Psoas muscle (tissue), 8 donors: ENCODE measurements at places on chromosomes 6 and 20. TPM values are rescaled to one million over a fixed set of nuclear protein-coding genes. Genes with fewer than 3 reads are reported as not detected.

- DNase-seq, result no peak
These were observed 184.8 kb downstream of the ZNF217 start for GRCh38 chr20:53408691-53409446.

Gene GTSF1L
- polyA plus RNA-seq, result not detected

DNA sequence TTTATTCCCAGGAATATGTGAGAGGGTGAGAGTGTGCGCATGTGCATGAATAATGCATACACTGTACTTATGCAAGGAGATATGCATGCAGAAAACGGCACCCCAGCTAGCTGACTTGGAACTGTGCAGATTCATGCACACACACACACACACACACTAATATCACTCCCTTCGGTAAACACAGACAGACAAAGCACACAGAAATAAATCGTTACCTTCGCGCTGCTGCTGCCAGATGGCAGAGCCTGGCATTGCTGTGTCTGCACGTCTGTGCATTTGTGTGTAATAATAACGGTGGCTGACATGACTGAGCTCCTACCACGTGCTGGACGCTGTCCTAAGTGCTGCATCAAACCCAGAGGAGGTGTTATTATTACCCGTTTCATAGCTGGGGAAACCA is 36.8 kb downstream of the PREX1 start:
- no peak for DNase-seq

Gene PROCR
- polyA plus RNA-seq, result 7.1 TPM

DNA sequence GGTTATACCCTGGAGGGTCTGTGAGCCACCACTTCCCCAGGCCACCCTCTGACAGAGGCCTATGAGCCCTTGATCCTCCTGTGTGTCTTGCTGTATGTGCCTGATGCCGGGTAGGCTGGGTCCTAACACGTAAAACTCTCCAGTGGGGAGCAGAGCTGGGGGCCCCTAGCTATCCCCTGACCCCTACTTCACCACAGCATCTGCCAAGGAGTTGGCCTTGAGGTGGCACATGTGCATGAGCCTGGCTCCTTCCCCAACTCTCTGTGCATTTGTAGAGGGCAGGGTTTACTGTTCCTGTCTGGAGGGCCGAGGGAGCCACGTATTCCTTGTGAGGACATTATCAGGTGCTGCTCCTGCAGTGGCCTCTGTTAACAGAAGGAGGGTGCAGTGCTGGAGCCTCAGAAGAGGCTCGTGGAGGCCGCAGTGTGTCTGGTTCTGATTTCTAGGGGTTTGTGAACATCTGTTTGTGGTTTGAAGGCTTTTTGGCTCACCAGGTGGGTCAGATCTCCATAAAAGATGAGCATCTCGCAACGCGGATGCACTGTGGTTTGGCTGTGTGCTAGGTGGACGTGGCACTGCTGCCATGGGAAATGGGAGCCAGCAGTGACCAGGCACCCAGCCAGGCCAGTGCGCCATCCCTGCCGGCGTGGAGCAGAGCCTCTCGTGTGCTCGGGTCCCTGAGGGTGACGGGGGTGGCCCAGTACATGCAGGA is 152.1 kb downstream of the DTNBP1 start:
- DNase-seq, result peak; percentile 60

DNA sequence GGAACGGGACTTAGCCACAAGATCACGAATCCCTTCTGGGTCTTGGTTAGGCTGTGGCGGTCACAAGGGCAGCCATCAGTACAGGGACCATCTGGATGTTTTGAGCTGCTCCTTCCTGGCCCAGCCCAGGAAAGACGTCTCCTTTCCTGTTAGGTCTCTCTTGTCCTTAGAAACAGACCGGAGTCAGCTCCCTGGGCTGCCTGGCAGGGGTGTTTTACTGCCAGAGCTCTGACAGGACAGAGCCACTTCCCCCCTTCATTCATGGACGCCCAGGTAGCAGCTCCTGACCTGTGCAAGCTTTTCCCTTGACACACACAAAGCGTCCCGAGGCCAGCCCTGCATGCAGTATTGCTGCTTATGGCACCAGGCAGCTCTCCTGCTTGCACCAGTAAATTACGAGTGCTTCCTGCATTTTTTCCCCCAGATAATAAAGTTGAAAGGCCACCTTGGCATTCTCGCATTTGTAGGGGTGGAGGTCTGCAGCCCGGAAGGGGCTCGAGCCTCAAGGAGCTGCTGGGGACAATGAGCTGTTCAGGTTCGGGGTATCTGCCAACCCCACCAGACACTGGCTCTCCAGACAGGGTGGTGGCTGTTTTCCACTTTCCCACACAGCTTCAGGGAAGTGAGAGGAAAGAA is 87.4 kb downstream of the NOL4L start:
- DNase-seq, result no peak

GRCh38 chr6:16921399-16922110 is 160.3 kb upstream of the ATXN1 start:
- DNase-seq, result no peak

DNA sequence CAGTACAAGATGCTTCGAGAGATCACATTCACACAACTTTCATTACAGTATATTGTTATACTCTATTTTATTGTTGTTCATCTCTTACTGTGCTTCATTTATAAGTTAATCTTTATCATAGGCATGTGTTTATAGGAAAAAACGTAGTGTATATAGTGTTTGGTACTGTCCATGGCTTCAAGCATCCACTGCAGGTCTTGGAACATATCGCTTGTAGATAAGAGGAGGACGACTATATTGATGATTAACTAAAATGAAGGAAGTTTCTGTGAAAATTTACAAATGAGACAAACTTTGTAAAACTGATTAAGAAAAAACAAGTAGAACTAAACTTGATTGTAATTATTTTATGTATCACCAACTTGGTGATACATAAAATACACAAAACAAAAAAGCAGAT is 98.5 kb downstream of the QKI start:
- no peak for DNase-seq

- no peak for DNase-seq
These were observed 5.3 kb upstream of the MOG start for GRCh38 chr6:29651413-29652197.

Gene PNPLA1
- not detected for polyA plus RNA-seq

- DNase-seq, result no peak
These were observed 8.3 kb upstream of the FOXC1 start for GRCh38 chr6:1601158-1602048.

Gene HINT3
- 24.0 TPM for polyA plus RNA-seq

DNA sequence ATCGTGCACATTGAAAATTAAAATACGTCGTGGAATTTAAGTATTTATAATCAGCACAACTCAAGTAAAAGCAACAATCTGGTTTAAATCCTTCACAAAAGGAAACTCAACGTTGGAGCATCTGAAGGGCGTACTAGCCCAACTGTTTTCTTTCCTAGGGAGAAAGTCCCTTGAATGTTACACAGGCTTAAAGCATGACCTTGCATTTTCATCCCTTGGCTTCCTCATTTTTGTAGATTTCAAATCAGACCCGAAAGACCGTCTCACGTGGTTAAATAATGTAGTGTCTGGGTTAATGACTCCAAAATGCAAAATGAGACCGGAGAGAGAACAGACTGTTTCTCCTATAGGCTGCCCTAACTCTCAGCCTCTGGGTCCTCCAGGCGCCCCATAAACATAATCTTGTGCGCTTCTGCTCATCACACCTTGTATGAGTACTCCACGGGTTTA is 249.2 kb upstream of the RREB1 start:
- DNase-seq, result no peak

Gene ABCF1
- polyA plus RNA-seq, result 119 TPM

- no peak for DNase-seq
These were observed 23.9 kb downstream of the RIPOR2 start for GRCh38 chr6:24911796-24912382.

- DNase-seq, result no peak
These were observed 462.9 kb downstream of the COL12A1 start for GRCh38 chr6:74742793-74743508.

GRCh38 chr20:31643522-31643921 is 5.8 kb downstream of the COX4I2 start:
- no peak for DNase-seq

Gene SCRT2
- polyA plus RNA-seq, result not detected

Gene PRL
- polyA plus RNA-seq, result not detected

Gene IBTK
- 29.3 TPM for polyA plus RNA-seq

DNA sequence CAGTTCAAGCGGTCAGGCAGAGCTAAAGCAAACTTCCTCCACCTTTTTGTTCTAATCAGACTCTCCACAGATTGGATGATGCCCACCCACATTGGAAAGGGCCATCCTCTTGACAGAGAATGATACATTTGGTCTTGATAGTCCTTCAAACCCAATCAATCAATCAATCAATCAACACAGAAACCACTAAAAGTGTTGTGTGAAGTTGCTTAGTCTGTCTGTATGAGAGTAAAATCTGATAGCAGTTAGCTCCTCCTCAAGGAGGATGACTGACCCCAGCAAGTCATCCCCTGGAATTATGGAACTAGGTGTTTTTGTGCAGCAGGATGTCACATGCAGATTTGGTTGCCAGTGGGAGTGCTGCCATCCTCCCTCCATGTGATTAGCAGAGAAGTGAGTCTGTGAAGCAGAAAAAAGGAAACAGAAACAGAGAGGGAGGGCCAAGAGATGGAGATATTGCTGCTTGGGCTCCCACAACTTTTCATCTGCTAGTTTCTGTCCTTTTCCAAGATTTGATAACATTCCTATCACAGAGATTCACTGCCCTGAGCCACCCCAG is 32.0 kb upstream of the SSTR4 start:
- DNase-seq, result no peak

DNA sequence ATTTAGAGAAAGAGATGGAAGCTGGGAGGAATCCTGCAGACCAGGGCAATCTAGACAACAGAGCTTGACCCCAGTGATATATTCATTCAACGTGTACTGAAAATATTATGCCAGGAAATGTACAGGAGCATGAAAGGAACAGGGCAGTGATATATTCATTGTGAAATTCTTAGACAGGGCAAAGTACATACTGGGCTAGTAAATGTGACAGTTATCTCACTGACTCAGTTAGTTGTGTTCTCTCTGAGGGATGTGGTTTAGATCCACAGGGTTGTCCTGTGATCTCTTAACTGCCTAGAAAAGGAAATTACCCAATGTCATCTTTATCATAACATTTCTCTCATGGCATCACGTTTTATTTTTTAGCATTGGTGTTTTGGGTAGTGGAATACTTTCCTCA is 891.3 kb downstream of the EYS start:
- no peak for DNase-seq

DNA sequence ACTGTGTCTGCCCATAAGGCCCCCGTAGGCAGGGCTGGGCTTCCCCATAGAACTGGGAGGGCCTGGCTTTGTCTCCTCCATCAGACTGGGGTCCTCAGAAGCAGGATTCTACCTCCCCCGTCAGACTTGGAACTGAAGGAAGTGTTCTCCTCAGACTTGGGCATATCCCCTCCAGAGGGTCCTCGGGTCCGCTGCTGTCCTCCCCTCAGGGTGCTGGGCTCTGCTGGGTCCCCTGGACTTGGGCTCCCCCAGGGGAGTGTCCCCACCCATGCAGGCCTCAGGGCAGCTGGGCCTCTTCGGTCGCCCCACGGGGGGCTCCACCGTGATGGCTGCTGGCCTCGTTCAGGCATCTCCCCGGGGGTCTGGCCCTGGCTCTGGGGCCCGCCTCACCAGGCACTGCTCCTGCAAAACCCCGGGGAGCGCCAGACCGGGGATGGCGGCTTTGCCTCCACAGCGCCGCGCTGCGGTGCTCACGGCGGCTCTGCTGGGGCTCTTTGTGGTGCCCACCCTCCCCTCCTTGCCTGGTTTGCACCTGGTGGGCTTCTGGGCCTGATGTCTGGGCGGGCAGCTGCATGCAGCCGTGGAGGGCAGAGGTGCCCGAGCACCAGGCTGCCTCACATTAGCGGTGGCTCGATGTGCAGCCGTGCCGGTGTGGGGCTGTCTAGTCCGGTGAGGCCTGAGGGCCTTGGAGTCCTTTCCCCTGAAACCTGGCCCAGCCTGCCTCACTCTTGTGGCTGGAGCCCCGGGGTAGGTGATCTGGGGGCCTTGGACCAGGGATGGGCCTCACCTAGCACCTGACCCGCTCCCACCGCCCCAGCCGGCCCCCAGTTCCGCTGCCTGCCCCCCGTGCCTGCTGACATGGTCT is 13.9 kb downstream of the COL20A1 start:
- DNase-seq, result no peak

DNA sequence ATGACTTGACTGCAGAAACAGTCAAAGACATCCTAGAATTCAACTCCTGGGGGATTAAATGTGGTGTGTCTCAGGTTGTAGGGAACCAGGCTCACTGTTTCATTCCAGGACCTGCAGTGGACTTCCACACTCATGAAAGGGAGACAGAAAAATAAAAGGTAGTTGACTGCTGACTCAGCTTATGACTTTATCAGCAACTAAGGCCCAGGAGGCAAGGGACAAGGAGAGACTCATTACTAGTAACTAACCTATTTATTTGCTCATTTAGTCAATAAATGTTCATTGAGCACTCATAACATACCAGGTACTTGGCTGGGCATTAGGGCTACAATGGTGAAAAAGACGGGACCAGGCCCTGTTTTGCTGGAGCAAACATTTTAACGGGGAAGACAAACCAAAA is 2.9 kb downstream of the ZSCAN31 start:
- no peak for DNase-seq

GRCh38 chr20:13692802-13693736 is 54.3 kb upstream of the TASP1 start:
- DNase-seq, result no peak
